ENCODE measurements at places on chromosomes 13 and 19.

DNA sequence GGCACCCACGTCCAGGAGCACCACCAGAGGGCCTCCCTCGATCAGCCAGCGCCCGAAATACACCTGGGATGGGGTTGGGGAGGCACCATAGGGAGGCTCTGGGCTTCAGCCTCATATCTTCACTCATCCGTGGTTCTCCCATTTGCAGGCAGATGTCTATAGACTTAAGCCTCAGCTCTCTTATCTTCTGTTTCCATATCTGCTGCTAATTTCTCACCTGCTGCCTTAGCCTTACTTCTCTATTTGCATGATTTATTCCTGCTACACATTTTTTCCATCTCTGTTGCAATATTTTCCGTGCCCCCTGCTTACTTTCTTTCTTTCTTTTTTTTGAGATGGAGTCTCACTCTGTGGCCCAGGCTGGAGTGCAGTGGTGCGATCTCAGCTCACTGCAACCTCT is 5.8 kb downstream of the GYS1 start:
- DNase-seq, result no peak

- DNase-seq, result no peak
Observed at GRCh38 chr19:56170261-56170660, 5.5 kb upstream of the GALP start.

DNA sequence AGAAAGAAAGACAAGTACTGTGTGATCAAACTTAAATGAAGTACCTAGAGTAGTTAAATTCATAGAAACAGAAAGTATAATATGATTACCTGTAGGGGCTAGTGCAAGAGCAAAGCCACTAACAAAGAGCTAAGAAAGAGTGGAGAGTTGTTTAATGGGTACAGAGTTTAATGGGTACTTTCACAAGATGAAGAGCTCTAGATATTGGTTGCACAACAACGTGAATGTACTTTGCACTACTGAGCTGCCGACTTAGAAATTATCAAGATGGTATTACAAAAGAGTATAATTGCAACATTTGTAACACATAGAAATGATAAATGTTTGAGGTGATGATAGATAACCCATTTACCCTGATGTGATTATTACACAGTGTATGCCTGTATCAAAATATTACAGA is 140.3 kb upstream of the GPC6 start:
- no peak for DNase-seq

DNA sequence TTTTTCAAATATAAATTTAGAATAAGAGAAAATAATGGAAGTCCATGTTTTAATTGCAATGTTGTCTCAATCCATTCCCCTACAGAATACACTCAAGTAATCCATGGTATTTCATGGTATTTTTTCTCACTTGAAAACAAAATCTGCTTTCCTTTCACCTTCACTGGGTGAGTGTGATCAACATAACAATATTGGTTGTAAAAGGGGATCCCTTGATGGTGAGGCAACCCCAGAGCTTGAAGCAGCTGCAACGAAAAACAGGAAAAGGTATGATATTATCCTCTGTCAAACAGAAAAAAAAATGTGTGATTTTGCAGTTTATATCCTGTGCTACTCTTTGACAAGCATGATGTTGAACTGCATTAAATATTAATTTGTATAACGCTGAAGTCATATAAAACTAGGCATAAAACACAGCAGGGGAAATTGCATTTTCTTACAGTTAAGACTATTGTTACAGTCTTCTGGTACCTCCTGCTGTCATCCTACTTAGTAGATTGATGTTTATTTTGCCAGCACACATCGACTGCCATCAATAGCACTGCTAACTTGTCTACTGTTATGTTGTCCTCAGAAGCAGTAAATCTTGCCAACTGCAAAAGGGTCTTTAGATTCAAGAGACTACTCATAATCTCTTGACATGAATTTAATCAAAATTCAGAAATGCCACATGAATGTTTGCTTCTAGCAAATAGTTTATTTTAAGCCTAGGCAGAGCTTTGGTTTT is 373.1 kb upstream of the MIR17HG start:
- no peak for DNase-seq

DNA sequence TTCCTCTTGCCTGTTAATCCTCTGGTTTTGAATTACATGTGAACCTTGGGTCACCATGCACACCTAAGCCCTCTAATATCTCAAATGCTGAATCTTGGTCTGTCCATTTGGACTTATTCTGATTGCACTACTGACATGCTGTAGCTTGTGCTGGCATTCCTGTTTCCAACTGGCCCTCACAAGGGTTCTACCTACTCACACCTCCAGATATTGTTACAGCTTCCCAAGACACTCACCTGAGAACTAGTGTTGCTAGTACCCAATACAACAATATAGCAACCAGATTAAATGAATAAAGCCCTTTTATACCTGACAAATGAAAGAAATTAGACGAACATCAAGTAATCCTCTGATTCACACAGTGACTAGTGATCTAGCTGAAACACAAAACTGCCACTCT is 16.6 kb downstream of the TEX30 start:
- no peak for DNase-seq

GRCh38 chr19:16586477-16586871 is 14.3 kb upstream of the SLC35E1 start:
- no peak for DNase-seq

DNA sequence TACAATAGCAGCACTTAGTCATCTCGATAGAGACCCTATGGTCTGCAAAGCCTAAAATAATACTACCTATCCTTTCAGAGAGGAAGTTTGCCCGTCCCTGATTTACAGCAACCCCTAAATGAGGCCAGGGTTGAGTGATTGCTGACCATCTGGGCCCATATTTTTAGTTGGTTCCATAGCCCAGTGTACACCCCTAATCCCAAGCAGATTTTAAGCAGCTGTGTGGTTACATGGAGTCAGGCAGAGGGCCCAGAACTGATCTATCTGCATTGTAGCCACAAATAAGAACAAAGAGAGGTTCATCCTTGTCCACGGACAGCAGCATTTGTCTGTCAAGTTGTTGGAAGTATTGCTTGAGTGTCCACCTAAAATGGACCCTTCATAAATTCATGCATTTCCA is 148.2 kb downstream of the DCT start:
- DNase-seq, result no peak

GRCh38 chr13:106052200-106052767 is 483.2 kb downstream of the EFNB2 start:
- no peak for DNase-seq

DNA sequence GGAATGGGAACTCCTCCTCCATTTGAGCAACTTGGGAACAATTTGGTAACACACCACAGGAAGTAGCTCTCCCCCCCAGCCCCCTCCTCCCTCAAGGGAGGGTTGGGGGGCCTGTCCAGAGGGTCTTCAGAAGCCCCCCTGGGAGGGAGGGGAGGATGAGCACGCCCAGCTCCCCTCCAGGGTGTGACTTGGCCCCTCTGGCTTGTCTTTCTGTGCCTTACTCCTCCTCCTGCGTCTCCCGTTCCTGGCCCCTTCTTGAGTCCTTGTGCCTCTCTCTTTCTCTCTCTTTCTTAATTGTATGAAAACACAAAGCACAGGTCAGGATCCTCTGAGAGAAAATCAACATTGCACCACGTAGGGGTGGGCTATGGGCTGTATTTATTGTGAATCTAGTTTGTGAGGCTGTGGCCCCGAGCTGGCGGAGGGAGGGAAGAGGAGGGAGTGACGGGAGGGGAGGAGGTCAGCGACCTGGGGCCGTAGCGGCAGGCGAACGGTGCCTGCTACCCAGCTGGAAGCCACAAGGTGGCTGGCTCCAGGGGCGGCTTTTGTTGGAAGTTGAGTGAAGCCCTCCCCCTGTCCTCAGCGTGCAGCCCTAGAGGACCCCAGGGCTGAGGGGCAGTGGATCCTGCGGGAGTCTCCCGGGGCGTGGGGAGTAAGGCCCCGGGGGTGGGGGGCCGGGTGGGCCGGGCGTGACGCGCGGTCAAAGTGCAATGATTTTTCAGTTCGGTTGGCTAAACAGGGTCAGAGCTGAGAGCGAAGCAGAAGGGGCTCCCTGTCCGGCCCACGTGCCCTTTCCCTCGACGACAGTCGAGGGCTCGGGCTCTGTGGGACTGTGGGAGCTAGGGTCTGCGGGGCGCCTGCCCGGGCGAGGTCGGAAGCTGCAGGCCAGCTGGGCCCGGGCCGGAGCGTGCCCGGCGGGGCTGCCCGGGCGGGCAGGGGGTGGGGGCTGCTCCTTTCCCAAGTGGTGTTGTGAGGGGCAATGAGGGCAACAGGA is 6.4 kb downstream of the LYL1 start:
- no peak for DNase-seq

- DNase-seq, result no peak
Observed at GRCh38 chr13:43245374-43245964, 222.1 kb downstream of the DNAJC15 start.

GRCh38 chr13:90414691-90415596 is 932.5 kb upstream of the MIR17HG start:
- DNase-seq, result no peak

DNA sequence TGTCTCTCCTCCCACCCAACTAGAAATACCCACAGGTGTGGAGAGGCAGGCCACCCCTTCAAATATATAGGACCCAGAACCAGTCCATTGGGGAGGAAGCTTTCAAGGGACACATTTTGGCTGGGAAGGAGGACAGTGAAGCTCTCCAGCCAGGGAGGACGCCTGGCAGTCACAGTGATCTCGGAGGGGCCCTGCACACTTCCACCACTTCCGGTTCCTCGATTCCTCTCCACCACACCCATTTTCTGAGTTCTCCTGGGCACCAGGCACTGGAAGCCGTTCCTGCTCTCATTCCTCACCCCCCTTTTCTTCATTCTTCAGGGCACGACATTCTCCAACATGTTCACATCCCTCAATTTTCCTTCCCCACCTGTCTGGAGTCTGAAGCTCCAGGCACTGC is 30.4 kb upstream of the CEACAM21 start:
- DNase-seq, result no peak

DNA sequence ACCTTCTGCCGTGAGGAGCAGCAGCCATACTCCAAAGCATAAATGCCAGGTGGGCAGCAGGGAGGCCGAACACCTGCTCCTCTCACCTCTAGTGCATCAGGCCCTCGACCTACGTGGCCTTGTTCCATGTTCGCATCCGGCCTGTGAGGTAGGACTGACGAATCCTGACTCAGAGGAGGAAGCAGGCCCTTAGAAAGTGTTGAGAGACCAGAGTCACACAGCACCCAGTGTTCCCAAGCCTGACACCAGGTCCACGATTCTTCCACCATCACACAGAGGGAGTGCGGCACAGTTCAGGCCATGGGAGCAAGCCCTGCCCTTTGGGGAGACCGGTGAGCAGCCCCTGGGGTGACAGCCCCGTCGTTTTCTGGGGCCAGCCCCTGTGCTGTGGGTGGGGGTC is 14.7 kb downstream of the ATP12A start:
- no peak for DNase-seq

GRCh38 chr19:4164262-4164661 is 10.8 kb downstream of the CREB3L3 start:
- no peak for DNase-seq

DNA sequence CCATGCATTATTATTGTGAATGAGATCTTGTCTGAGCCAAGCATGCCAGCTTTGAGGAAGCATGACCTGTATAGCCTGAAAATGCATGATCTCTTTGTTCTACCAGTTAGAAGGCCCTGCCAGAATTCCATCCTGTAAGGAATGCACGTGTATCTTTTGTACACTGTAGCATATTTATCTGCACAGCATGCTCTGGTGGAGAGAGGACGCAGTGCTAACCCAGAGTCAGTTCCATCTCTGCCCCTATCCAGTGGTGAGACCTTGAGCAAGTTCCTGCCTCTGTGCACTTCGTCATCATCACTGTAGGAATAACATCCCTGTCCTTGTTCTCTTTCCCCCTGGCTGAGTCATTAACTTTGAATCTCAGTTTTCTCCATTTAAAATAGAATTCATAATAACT is 233.8 kb downstream of the SLC7A1 start:
- DNase-seq, result no peak

DNA sequence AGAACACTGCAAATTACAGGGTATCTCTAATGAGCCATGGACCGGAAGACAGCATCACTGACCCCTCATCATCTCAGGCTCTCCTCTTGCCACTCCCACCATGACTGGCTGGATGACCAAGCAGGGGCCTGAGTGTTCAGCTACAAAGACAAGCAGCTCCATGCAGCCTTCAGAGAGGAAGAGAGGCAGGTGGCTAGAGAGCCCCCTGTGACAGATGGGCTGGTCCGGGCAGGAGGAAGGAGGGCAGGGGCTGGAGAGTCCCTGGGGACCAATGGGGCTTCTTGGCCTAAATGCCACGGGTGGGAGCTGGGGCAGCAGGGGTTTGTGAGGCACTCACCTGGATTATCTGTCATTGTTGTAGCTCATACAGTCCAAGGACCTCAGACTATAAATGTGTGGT is 12.8 kb upstream of the RASA3 start:
- DNase-seq, result peak; percentile 15

- DNase-seq, result no peak
Observed at GRCh38 chr19:51552996-51553725, 17.9 kb upstream of the ZNF175 start.

GRCh38 chr13:49927755-49928154 is 8.4 kb downstream of the SPRYD7 start:
- no peak for DNase-seq

GRCh38 chr13:109784590-109785140 is 1.7 kb downstream of the IRS2 start:
- DNase-seq, result peak; percentile 70

DNA sequence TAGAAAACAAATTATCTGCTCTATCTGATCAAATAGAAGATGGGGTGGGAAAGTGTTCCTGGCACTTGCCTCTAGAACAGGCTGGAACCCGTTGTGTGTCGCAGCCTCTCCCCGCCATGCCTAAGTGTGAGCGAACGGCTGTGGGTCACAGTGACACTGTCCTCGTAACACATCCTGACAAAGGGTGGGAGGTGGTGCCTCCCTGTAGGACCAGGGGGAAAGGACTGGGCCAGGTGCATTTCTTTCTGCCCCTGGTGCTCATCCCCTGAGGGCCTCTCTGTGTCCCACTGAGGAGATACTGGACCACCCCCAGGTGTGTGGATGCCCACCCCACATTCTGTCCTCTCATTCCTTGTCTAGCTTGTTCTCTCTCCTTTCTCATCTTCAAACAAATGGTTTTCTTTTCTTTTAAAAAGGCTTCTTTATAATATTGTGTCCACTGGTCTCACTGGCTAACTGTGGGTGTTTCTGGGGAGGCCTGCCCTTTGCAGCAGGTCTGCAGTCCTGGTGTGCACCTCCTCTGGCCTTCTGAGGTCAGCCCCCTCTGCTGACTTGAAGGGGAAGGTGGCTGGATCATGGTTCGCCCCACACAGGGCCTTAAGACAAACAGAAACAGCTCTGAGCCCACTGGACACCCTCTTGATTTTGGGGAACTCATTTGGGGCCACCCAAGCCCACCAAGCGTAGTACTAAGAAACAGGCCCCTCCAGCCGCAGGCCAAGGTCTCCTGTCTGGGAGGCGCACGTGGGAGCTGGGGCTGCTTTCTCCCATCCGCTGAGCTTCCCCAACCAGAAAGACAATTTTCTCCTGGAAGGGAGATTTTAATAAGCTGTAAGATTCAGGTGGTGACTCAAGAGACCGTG is 152.5 kb upstream of the SOX1 start:
- DNase-seq, result no peak

DNA sequence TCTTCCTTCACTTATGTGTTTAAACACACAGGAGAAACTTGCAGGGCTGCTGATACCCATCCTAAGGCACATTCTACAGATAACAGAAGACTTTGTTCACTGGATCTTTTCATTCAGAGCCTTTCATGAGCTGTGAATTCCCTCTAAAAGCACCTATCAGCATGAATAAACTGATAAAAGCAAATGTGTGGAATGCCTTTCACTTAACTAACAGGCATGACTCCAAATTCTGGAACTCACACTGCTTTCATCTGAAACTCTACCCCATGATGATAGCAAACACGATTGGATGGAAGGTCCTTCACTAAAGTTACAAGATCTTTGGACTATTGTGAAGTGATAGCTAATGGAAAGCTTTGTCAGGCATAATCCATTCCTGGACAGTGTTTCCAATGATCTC is 457.3 kb downstream of the EFNB2 start:
- DNase-seq, result no peak
